Spleen (tissue), 13 donors: ENCODE measurements at places on chromosomes 4 and X.

DNA sequence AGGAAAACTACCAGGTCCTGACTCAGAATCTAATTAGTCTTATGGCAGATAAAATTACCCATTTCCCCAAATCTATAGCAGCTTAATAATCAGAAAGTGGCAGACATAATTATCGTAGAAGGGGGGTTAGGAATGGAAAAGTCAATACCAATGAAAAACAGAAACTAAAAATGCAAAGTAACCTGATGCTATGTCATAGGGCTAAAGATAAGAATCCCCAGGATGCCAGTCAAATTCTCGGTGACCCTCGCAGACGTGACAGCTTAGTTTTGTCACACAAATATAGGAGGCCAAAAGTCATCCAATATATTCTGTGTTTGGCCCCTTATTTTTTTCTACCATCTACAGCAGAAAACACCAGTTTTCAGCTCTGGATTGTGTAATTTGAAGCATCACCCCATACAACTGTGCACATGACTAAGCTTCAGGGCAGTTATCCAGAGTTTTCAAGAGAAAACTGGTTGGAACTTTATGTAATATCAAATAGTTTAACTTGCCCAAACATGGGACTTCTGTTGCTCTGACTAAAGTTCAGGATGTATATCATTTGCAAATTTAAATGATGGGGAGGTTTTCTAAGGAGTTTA lies 30.9 kb downstream of the RASSF6 start:
- H3K36me3 ChIP-seq, result no peaks in the 10 kb centered on the region
- H3K4me1 ChIP-seq, result peaks cover 3% of the 10 kb centered on the region
- no peak overlapping the region for H3K4me3 ChIP-seq
- DNase-seq, result no peak

GRCh38 chr4:95640311-95640710 lies 91.5 kb upstream of the UNC5C start:
- no peaks in the 10 kb centered on the region for H3K4me1 ChIP-seq
- no peak overlapping the region for H3K4me3 ChIP-seq
- no peaks in the 10 kb centered on the region for H3K36me3 ChIP-seq
- H3K27me3 ChIP-seq, result no peaks in the 10 kb centered on the region
- no peak overlapping the region for H3K27ac ChIP-seq
- DNase-seq, result no peak

GRCh38 chr4:35800669-35801068 lies 443.6 kb downstream of the ARAP2 start:
- H3K27me3 ChIP-seq, result no peaks in the 10 kb centered on the region
- no peak overlapping the region for H3K27ac ChIP-seq
- no peaks in the 10 kb centered on the region for H3K4me1 ChIP-seq
- no peak overlapping the region for H3K4me3 ChIP-seq
- peak; percentile 69 for DNase-seq

DNA sequence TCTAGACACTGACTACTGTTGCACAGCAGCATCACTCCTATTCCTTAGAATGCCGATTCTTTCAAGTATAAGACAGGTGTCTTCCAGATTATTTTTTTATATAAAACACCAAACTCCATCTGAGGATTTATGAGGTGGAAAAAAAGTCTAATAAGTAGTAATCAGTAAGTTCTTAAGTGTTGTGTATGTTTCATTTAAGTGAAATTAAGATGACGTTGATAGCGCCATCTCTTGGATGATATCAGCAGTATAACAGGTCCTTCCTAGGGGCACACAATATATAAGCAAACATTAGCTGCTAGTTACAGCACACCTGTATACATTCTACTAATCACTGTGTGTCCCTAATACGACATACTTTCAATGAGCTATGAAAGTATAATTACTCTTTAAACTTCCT lies 99.6 kb upstream of the STS start:
- H3K4me3 ChIP-seq, result no peak overlapping the region
- no peaks in the 10 kb centered on the region for H3K27me3 ChIP-seq
- no peaks in the 10 kb centered on the region for H3K4me1 ChIP-seq
- H3K27ac ChIP-seq, result no peak overlapping the region
- DNase-seq, result no peak

DNA sequence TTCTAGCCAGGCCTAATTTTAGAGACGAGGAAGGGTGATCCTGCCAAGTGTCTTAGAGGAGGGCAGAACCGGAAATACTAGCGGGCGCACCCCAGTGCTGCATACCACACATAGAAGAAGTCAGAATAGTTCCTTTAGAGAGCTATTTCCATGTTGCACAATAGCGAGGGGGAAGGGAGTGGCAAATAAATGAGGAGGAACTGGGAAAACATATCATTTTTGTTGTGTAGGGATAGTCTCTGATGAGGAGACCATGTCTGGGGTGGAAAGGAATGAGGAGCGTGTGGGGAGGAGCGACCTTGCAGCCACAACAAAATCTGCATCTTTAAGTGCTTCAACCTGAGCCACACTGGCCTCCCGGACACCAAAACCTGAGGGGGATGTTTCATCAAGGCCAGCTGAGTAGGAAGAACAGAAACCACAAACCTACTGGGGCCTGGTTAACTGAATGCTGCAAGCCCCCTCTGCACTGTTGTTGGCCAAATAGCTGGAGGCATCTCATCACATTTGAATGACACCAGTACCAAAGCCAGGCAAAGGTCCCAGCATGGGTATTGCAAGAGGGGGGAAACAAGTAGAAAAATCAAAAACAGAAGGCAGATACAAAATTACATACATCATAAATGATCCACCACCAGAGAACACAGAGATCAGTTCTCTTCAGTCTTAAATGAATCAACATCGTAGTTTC lies 26.7 kb upstream of the C1QTNF7 start:
- no peaks in the 10 kb centered on the region for H3K27me3 ChIP-seq
- no peaks in the 10 kb centered on the region for H3K36me3 ChIP-seq
- no peaks in the 10 kb centered on the region for H3K4me1 ChIP-seq
- DNase-seq, result peak; percentile 86
- H3K4me3 ChIP-seq, result no peak overlapping the region

DNA sequence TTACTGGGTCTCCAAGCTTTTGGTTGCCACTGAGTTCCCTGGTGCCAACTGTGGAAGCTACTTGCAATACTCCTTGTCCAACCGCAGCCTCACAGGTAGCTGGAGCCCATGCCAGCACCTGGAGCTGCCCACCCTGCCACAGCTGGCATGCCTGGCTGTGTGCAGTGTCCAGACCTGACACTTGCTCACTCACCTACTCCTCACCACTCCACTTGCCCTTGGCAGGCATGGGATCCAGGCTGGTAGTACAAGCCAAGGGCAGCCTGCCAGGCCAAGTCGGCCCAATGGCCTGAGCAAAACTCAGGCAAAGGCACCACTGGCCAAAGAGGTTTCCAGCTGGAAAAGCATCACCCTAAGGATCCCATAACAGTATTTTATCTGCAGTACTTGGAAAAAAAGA lies 246.3 kb downstream of the PDGFC start:
- no peak for DNase-seq
- H3K4me1 ChIP-seq, result no peaks in the 10 kb centered on the region
- H3K27ac ChIP-seq, result no peak overlapping the region
- H3K27me3 ChIP-seq, result no peaks in the 10 kb centered on the region
- H3K4me3 ChIP-seq, result no peak overlapping the region

GRCh38 chr4:111628437-111628836 lies 516.8 kb upstream of the FAM241A start:
- H3K4me1 ChIP-seq, result no peaks in the 10 kb centered on the region
- H3K27ac ChIP-seq, result no peak overlapping the region
- no peak overlapping the region for H3K4me3 ChIP-seq

GRCh38 chr4:17426222-17426621 lies 85.7 kb downstream of the QDPR start:
- H3K27ac ChIP-seq, result no peak overlapping the region
- no peak for DNase-seq
- H3K27me3 ChIP-seq, result no peaks in the 10 kb centered on the region
- no peaks in the 10 kb centered on the region for H3K4me1 ChIP-seq
- no peaks in the 10 kb centered on the region for H3K36me3 ChIP-seq

- DNase-seq, result no peak
- H3K36me3 ChIP-seq, result no peaks in the 10 kb centered on the region
- H3K27ac ChIP-seq, result no peak overlapping the region
- H3K27me3 ChIP-seq, result no peaks in the 10 kb centered on the region
- H3K4me3 ChIP-seq, result no peak overlapping the region
Measured at GRCh38 chrX:106397788-106398538, 213.8 kb upstream of the RADX start.
